ENCODE measurements at places on chromosomes 4 and X.

DNA sequence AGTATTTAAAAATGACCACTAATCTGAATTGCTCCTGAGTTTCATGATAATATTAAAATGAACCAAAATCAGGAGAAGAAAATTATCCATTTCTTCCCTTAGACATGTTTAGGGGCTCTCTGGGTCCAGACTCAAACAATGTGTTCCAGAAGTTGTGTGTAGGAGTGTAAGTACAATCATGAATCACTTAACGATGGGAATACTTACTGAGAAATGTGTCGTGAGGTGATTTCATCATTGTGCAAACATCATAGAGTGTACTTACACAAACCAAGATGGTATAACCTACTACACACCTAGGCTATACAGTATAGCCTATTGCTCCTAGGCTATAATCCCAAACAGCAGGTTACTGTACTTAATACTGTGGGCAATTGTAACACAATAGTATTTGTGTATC is 74.8 kb downstream of the STPG2 start:
- DNase-seq = no peak

DNA sequence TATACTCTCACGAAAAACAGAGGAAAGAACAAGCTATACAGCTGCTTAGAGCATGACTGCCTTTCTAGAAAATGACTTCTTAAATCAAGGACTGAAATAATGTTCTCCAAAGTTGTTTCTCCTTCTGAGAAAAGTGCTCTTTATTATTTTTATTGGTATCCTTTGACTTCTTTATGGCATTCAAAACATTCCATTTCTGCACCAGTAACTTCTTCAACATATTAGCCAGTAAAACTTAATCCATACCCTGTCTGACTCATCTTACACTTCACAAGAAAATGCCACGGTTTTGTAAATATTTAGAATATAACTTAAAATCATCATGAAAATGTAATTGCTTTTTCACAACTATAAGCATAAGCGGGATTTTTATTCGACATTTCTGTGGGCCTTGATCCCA is 180.4 kb downstream of the NR3C2 start:
- no peak for DNase-seq

GRCh38 chr4:64157397-64157796 is 251.9 kb downstream of the TECRL start:
- no peak for DNase-seq

- no peak for DNase-seq
Measured at GRCh38 chr4:168507178-168507815, 10.4 kb downstream of the PALLD start.

- DNase-seq = no peak
Measured at GRCh38 chr4:94480362-94480951, 28.7 kb downstream of the PDLIM5 start.

DNA sequence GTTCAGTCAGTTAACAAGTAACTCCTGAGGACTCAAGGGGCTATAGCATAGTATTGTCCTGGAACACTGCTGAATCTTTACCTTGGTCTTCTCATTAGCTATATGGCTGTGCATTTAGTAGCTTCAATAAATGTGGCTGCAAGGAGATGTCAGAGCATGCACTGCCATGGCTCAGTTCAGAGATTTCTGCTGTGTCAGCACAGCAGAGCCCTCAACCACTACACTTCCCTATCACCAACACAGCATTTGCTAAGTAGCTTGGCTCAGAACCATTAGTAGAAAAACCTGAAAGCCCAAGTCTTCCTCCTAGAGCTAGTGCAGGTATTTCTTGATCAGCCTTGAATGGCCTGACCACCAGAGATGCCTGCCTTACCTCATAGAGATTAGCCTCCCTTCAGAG is 466.0 kb downstream of the IDS start:
- no peak for DNase-seq

DNA sequence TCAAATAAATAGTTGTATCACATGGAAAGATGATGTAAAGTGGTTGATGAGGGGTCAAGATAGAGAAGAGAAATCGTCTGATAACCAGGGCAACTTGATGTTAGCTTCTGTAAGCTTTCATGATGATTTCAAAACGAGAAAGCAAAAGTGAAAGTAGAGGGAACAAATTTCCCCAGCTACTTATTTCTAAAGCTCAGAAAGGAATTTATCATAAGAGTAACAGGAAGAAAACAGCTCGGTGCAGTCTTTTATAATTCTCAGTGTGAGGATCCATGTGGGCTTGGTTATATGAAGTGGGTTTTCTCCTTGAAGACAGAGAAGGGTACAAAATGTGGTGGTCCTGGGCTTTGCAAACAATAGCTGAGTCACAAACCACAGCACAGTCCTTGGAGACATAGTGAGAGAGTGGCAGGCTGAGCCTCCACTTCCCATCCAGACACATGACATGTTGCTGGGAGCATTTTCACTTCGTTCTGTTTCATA is 32.1 kb upstream of the GLRA2 start:
- DNase-seq = peak; percentile 23

DNA sequence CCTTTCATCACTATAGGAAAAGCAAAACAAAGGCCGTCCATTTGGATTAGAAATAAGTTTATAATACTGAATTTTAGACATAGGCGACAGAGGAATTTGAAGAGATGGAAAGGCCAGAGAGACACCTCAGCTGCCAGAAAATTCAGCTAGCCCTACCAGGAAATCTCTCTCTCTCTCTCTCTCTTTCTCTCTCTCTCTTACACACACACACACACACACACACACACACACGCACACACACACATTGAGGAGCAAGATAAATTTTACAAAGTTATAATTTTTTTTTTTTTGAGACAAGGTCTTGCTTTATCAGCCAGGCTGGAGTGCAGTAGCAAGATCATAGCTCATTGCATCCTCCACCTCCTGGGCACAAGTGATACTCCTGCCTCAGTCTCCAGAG is 1.4 kb downstream of the XK start:
- no peak for DNase-seq

DNA sequence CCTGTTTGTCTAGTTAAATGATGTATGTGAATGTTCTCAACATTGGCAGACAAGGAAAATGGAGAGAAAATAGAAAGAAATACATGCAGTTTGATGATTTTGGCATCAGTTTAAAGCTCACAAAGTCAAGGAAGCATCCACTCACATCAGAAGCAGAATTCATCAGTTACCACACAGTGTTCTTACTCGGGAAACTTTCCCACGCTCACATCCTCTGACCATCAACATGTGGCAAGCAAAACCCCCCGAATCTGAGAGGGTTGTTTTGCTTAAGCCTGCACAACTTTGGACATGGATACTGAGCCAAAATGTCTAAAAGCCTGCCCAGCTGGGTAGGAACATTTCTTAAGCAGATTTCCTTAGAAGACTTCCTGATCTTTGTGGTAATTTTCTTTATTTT is 407.6 kb downstream of the ANKRD50 start:
- DNase-seq = peak; percentile 16

GRCh38 chr4:99185581-99185980 is 33.5 kb downstream of the ADH6 start:
- DNase-seq = no peak

GRCh38 chr4:114161809-114162208 is 182.4 kb upstream of the ARSJ start:
- no peak for DNase-seq

- DNase-seq = peak; percentile 76
Measured at GRCh38 chr4:187550256-187550950, 445.2 kb upstream of the ZFP42 start.

DNA sequence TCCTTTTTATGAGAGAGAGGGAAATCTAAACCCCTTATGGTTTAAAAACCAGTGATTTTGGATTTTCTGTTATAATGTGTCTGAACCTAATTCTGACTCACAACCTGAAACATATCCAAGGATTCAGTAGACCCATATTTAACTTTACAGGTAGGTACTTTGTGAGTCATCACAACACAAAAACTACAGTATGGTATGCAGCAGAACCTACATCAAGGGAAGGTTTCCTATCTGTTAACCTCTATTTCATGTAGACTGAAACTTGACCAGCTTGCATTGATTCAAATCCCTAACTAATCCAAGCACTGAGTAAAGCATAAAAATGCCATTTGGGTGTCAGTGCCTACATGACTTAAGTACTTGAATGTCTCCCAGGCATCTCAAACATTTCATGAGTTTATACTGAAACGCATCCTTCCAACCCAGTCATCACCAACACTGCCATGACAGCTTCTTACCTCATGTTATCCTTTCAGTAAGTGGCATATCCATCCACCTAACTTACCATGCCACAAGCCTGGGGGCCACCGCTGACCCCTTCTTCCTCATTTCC is 4.3 kb upstream of the ARHGAP10 start:
- DNase-seq = no peak

- DNase-seq = peak; percentile 20
Measured at GRCh38 chrX:123959281-123960063, 2.0 kb upstream of the STAG2 start.

DNA sequence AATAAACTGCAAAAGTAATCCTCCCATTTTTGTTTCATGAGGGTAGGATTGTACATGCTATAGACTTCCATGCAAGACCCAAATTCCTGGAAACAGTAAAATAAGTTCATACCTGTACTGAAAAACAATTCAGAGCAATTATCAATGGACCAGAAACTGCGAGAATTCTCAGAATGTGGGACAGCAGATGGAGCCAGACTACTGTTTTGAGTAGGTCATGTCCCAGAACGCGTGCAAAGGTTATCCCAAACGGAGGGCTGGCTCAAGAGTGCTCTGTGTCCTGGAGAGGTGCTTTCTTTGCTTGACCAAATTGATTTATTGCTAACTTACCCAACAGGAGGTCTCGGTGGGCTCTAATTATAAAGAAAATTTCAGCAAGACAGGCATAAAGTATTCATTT is 1.7 kb upstream of the MAGEH1 start:
- no peak for DNase-seq

DNA sequence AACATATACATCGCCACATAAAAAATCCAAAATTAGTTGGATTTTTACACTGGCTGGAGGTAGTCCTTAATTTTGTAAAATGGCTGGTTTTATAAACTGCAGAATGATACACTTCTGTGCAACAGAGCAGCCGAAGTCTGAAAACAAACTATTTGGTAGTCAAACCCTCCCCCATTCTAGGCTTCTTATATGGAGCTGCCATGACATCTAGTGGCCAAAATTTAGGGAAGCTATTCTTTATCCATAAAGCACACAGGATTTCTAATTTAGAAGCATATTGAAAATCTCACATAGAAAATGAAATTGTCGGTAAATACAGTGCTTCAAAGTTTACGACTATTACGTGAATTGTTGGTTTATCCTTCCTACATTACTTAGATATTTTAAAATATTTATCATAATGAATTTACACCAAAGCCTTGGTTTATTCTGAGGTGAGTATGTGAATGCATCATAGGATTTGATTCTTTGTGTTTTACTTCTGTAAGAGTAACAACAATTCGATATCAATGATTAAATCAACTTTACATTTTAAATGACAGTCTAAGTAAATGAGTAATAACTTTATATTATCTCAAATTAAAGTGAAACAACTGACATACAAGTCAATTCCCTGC is 113.4 kb upstream of the FAM241A start:
- DNase-seq = peak; percentile 56
